Ovary (tissue), 10 donors: ENCODE measurements at places on chromosomes 12 and 14.

GRCh38 chr12:80677994-80678393 is 29.4 kb upstream of the MYF6 start:
- no peak for DNase-seq

GRCh38 chr12:109521831-109522230 is 44.4 kb downstream of the UBE3B start:
- no peak for DNase-seq

GRCh38 chr14:55976655-55977054 is 141.6 kb upstream of the PELI2 start:
- no peak for DNase-seq

DNA sequence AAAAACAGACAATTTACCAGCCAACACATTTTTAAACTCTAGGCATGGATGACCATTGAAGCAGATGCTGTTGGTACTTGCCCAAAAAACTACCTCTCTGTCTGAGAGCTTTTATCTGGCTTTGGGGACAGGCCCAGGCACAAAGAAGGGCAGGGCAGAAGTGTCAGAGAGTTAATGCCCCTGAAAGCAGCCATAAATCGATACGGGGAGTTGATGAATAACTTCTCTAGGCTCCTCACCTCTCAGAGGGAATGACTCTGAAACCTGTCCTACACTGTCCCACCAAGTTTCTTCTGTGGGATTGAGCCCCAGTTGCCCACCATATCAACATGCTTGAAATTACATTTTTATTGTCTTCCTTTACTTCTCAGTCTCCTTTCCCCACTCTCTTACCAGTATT is 113.0 kb upstream of the DAAM1 start:
- DNase-seq, result no peak

DNA sequence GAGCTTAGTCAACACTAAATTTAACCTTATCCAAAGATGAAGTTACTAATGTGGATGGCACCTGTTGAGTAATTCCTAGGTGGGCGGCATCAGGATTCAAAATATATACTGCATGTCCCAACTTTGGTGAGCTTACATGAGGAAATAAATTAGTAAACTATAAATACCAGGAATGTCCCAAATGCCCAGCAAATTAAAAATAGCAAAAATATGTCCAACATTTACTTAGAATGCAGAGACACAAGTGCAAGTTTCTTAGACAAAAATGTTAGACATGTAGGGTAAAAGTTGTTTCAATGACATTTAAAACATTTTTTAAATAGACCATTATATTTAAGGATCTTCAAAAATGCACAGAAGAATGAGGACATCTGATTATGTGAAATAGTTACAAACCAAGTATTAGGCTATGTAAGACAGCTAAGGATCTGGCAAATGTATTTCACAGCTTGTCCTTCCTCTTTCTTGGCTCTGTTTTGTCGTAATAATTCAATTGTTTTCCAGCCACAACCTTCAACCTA is 115.9 kb downstream of the NAV3 start:
- DNase-seq, result no peak

DNA sequence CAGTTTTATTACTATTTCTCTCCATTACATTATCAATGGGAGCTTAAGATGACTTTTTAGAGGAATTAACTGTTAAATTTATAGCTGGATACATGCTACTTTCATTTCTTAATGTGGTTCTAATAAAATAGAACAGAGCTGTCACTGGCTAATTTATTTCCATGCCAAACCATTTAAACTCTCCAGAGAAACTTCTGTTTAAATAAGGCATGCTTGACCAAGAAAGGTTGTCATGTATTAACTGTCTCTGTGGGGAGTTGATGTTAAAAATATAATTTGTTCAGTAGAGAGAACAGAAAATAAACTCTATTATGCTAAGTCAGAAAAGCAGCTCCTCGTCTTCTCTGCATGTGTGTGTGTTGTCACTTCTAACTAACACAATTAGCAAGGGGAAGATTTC is 447.4 kb downstream of the SLC16A7 start:
- DNase-seq, result no peak

DNA sequence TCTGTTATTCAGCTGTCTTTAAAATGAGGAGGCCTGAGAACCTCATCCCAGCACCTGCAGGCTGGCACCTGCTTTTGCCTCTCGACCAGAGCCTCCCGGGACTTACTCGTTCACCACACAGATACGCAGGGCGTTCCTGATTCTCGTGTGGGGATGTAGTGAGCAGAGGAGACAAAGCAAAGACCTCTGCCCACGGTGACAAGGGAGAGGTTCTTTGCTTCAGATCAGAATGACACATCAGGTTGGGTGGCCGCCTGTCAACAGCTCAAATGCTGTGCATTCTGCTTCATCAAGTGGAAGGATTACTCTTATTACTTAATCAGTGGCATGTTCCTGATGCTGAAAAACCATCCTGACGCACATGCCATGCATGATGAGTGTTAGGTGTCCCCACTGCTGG is 24.4 kb downstream of the DEGS2 start:
- no peak for DNase-seq

- no peak for DNase-seq
These were observed 8.7 kb upstream of the PPP1R13B start for GRCh38 chr14:103856105-103856504.

DNA sequence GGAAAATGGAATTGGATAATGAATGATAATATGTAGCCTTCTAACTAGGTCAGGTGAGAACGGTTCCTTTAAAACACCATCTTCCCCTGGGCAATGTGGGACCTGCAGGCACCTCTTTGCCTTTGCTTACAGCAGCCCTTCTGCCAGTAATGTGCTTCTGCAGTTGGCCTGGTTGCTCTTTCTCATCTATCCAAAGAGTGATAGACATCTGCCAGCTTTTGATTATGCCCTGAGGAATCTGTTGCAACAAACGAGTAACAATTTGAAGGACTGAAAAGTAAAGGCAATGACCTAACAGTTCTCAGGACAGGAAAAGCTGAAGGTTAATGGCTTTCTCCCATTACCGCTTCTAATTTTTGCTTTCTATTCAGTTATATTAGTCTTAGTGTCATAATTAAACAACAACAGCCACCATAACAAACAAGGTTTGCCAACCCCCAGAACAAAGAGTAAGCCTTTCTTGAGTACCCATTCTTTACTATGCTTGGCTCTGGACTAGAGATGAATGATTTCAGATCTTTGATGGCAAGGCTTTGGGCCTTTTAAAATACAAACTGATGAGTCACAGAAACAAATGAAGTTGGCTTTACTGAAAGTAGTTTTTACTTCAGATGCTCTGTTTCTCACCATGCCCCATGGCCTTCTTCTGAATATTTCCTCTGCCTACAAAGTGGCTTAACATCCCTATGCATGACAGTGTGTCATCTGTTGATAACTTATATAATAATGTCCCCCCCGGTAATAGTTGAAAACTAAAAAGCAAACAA is 76.1 kb upstream of the KRR1 start:
- DNase-seq, result no peak

- no peak for DNase-seq
These were observed 47.1 kb downstream of the IL31 start for GRCh38 chr12:122126713-122127597.

- DNase-seq, result no peak
These were observed 16.0 kb downstream of the FNTB start for GRCh38 chr14:65002586-65003210.

- DNase-seq, result no peak
These were observed 8.8 kb upstream of the CLECL1 start for GRCh38 chr12:9741726-9742125.
